ENCODE measurements at places on chromosomes 3 and 15. TPM values are rescaled to one million over a fixed set of nuclear protein-coding genes. Genes with fewer than 3 reads are reported as not detected.

DAZL gene
- not detected for total RNA-seq

GRCh38 chr3:123158330-123158729 is 43.4 kb upstream of the SEC22A start:
- DNase-seq, result no peak

DNA sequence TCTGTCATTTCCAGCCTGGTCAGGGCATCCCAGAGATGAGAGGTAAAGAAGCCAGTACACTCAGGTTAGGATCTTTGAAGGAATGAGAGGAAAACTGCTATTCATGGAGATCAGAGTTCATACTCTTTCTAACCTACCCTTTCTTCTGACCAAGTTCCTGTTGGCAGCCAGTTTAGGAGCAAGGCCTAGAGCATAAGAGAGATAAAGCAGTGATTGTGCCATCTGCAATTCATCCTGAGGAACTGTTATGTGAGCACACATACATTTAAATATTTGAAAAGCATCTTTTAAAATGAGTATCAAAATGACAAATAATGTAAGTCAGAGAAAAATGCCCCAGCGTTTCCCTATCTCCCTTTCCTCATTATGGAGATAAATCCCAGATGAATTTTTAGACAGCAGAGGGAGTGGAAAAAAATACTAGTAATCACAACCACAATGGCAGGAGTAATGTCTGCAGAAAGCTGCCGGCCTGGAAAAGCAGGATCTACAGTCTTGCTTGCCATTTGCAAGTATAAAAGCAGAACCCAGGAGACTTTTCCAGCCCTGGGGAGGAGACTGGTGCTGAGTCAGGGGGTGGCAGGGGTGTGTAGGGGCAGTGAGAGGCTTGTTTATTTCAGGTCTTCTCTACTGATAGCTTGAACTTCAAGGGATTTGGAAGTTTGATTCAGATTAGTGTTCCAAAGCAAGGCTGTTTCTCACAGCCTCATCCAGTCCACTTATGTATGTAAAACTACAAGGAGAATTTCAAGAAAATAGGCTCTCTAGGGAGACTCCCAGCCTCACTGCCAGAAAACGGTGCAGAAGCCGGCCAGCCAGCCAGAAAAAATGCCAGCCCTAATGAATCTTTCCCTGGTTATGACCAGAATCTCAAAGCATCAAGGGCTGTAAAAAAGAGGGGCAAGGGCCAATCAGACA is 1052.4 kb downstream of the TUSC7 start:
- DNase-seq, result no peak

GRCh38 chr3:32847528-32847927 is 29.7 kb downstream of the TRIM71 start:
- DNase-seq, result no peak

- DNase-seq, result no peak
These were observed 41.8 kb upstream of the ST6GAL1 start for GRCh38 chr3:186888569-186888968.

TMCO5A gene
- total RNA-seq, result not detected

- no peak for DNase-seq
These were observed 602.4 kb upstream of the MDFIC2 start for GRCh38 chr3:70914862-70915261.

- no peak for DNase-seq
These were observed 10.6 kb upstream of the SH3BP5 start for GRCh38 chr3:15342945-15343344.

DNA sequence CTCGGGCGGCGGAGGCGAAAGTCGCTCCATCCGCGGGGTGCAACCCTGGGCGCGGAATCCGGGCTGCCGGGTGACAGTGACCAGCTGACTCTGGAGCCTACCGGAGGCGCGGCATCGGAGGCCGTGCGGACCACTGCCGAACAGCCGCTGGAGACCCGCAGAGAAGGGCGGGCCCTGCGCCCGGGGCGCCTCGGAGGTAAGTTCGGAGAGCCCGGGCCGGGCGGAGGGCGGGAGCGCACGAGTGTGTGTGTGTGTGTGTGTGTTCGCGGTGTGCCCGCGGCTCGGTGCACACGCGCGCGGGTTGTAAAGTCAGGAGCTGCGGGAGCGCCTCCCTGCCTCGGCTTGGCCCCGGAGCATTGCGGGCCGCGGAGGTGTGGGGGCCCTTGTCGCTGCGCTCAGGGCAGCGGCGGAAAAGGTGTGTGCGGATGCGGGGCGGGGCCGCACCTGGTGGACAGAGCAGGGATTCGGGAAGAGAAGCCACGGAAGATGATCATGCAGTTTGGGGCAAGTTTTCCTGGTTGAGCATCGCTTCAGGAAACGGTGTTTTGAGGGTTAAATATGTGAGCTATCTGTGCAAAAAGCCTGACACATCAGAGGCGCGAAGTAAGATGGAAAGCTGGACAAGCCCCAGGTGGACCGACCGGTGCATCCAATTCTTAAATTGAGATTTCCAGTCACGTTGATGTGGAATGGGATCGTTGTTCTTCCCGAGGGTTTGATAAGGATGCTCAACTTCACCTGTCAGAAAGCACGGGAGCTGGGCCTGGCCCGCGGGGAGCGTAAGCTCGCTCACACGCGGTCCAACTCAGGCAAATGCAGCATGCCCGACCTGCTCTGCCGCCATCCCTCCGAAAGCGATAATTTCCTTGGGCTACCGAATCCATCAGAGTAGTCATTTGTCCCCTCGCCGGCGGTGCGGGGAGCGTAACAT is 474 bp downstream of the MINAR1 start:
- DNase-seq, result peak; percentile 9

DNA sequence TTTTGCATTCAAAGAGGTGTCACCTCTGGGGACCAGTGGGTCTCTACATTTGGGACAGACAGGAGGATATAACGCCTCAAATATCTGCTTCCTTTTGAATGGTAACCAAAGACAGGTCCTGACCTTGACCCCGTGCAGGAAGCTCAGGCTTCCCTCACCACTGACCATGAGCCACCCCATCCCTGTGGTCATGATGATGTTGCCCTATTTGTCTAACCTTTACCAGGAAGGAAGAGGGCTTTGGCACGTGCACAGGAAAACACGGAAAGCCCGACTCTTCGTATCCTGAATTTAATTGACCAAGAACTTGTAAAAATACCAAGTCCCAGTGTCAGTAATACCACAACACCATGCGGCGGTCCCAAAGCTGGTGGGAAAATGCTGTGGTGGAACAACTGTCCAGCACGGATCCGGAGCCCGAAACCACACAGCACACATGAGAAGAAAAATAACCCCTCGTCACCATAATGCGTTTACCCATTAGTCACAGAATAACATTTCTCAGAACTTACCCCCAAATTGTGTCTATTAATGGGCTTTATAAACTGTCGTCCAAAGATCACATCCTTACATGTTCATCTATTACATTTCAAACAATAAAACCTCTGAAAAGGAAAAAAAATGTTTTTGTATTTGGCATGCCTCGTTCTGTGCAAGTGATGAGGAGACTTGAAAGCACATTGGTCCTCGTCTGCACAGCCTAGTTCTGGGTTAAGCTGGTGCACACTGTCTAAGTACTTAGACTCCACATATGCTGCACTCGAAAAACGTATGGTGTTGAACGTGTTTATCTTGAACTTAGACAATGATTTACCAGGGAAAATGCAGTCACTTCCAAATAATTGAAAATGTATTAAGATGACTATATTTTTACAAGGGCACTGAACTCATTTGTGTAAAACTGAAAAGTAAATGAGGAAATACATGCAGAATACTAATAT is 118.9 kb upstream of the IGF1R start:
- no peak for DNase-seq

DNA sequence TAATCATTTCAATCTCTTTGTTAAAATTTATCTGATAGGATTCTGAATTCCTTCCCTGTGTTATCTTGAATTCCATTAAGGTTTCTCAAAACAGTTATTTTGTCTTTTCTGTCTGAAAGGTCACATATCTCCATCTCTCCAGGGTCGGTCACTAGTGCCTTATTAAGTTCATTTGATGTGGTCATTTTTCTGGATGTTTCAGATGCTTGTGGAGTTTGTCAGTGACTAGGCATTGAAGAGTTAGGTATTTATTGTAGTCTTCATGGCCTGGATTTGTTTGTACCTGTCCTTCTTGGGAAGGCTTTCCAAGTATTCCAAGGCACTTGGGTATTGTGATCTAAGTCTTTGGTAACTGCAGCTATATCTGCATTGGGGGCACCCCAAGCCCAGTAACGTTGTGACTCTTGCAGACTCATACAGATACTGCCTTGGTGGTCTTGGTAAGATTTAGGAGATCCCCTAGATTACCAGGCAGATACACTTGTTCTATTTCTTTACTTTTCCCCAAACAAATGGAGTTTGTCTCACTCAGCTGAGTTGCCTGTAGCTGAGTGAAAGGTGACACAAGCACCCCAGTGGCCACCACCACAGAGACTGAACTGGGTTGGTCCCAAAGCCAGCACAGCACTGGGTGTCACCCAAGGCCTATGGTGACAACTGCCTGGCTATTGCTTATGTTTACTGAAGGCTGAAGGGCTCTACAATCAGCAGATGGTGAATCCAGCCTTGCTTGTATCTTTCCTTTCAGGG is 18.9 kb upstream of the SLC27A2 start:
- DNase-seq, result no peak

GRCh38 chr15:43239732-43240491 is 19.1 kb upstream of the EPB42 start:
- DNase-seq, result no peak

GRCh38 chr3:46913644-46914043 is 36.1 kb downstream of the PTH1R start:
- peak; percentile 82 for DNase-seq

- no peak for DNase-seq
These were observed 38.0 kb downstream of the RNF13 start for GRCh38 chr3:149850787-149851584.
